ENCODE measurements at places on chromosomes 1 and 21.

- DNase-seq = no peak
These were observed 10.1 kb downstream of the IL12RB2 start for GRCh38 chr1:67317803-67318202.

- no peak for DNase-seq
These were observed 3.4 kb downstream of the SEMA6C start for GRCh38 chr1:151143057-151143435.

- no peak for DNase-seq
These were observed 716.1 kb upstream of the CXADR start for GRCh38 chr21:16796776-16797175.

- peak; percentile 66 for DNase-seq
These were observed 877 bp downstream of the IRF2BP2 start for GRCh38 chr1:234608911-234609690.

GRCh38 chr21:45848331-45848730 lies 133.2 kb upstream of the COL6A1 start:
- no peak for DNase-seq

- no peak for DNase-seq
These were observed 70.5 kb downstream of the UMODL1 start for GRCh38 chr21:42141643-42142042.

- DNase-seq = no peak
These were observed 6.0 kb upstream of the STMN1 start for GRCh38 chr1:25912076-25912831.

DNA sequence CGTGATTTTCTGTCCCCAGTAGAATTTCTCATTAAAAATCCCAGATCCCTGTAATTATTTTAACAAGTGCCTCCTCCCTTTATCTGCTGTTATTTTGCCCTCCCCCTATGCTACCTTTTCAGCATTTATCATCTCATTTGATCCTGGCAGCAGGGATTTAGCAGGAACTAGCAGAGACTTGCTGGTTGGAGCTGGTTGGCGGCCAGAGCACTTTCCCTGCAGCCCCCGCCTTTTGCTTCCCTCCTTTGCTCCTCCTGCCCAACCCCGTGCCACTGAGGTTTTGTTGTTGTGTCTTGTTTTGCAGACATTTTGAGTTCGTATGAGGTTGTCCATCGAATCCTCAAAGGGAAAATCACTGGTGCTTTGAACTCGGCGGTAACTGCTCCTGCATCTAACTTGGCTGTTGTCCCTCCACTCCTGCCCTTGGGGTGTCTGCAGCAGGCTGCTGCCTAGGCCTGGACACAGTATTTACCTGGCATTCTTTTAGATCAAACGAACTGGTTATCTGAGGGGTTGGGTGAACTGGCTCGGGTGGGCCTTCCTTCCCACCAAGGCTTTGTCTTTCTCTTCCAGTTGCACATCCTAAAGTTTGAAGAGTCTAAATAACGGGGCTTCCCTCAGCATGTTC lies 11.2 kb downstream of the UBE2Q1 start:
- DNase-seq = no peak

DNA sequence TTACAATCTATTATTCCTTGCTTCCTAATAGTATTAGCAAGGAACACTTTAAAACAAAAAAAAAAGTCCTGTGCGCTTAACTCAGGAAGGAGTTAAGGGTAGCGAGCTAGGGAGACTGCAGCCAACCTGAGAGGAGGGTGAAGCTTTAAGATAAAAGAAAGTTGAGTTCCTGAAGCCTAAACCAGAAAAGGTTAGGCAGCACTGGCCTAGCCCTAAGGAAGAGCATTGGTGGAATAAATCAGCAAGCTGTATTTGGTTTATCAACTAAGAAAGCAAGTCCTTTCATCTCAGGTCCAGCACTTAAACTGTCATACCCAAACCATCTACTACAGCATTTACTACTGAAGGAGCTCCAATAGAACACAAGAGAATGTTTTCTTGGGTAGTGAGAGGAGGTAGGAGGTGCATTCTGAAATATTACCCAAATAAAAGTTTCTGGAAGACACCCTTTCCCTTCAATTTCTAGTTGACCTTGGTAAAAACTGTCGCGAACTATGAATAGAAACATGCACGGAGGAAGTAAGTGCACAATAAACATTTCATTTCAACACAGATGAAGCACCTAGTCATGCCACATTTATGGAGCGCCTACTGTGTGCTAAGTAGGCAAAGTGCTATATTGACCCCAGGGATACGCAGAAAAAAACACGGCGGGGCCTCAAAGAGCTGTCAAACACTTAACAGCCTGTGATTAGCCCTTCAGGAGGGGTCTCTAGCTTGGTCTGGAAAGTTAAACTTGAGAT lies 1.3 kb downstream of the GLRX2 start:
- peak; percentile 31 for DNase-seq

DNA sequence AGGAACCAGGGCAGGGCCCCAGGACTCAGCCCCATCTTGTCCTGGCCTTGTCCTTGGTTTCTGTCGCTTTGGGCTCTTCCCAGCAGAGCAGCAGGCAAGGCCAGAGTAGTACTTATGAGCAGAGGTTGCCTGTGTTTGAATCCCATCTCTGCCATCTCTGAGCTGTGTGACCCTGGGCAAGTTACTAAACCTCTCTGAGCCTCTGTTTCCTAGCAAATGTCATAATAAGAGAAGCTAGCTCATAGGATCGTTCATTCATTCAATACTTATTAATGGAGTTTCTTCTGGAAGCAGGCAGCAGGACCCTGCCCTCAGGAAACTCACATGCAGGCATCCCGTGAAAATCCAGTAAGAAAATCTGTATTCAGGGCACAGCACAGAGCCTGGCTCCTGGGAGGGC lies 84.3 kb downstream of the FBXO2 start:
- no peak for DNase-seq

DNA sequence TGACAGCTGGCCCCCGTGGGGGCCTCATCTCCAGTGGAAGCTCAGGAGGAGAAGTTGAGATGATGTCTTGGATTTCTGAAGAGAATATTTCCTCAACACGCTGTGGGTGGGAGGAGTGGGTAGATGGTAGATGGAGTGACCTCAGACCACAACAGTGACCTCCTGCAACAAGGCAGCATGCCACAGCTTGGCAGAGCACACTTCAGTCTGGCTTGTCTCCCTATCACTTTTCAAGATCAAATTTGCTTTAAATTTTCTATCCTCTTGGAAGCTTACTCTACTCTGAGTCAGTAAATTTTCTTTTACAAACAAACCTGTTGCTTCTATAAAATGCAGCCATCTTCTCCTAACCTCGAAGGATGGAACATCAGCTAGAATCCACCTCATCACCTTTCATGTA lies 59.7 kb downstream of the NTPCR start:
- DNase-seq = no peak

DNA sequence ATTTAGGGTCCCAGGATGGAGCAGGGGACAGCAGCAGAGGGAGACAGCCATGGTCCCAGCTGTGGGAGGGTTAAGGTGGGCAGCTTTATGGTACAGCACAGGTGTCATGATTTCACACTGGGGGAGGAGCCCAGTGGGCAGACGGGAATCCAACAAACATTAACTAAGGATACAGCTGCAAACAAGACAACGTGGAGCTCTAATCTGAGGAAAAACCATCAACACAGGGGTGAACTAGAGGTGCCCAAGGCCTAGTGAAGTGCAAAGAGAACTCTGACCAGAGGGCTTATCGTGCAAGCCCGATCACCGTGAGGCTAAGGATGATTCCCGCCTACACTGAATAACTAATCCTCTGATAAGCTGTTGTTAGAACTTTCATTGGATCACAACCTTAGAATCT lies 18.7 kb downstream of the ECE1 start:
- no peak for DNase-seq

DNA sequence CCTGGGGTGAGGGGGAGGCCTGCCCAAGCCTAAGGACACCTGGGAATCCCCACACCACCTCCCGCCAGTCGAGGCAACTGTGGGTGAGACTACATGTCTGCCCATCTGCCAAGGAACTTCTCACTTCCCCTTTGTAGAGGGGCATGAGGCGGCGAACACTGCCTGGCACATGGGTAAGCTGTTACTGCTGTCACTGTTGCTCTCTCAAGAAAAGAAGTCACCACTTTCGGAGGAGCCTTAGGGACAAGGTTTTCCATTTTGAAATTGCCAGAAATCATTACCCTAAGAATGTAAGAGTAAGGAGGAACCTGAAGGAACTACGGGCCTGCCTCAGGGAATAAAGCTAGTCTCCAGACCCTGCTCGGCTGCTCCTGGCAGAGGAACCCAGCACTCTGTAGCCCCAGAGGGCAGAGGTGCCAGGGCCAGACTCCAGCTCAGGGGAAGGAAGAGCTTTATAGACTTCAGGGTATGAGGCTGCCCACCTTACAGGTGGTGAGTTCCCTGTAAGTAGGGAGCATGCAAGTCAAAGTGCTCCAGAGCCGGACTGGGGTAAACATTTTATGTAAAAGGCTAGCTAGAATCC lies 23.3 kb downstream of the SLC2A1 start:
- no peak for DNase-seq

GRCh38 chr1:171431994-171432393 lies 53.3 kb upstream of the PRRC2C start:
- no peak for DNase-seq

Measured in GM13977 (cell line).